ENCODE measurements at places on chromosomes 7 and 10. TPM values are rescaled to one million over a fixed set of nuclear protein-coding genes. Genes with fewer than 3 reads are reported as not detected.

- no peak for DNase-seq
Measured at GRCh38 chr7:141557360-141557759, 6.2 kb downstream of the AGK start.

DNA sequence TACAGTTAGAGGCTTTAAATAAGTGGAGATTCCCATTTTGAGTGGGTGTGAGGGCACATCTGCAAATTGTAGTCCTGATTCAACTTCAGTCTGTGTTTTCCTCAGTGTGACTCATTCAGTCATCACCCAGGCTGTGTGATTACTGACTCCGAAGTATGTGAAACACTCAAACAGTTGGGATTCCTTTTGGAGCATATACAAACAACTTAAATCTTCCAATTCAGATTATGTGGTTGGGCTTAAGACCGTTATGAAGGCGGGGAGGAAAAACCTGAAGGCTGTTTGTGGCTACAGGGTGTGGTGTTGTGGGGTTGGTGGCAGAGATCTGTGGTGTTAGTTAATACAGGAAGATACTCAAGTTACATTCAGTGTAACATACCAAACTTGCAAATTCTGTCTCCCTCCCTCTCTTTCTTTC is 259.7 kb upstream of the FERD3L start:
- no peak for DNase-seq

- DNase-seq = no peak
Measured at GRCh38 chr7:16634271-16634738, 11.2 kb downstream of the ANKMY2 start.

- peak; percentile 84 for DNase-seq
Measured at GRCh38 chr7:27113991-27114769, 11.7 kb upstream of the HOXA2 start.

Gene C7orf57
- not detected for total RNA-seq

Gene TACR2
- total RNA-seq = 2.2 TPM

DNA sequence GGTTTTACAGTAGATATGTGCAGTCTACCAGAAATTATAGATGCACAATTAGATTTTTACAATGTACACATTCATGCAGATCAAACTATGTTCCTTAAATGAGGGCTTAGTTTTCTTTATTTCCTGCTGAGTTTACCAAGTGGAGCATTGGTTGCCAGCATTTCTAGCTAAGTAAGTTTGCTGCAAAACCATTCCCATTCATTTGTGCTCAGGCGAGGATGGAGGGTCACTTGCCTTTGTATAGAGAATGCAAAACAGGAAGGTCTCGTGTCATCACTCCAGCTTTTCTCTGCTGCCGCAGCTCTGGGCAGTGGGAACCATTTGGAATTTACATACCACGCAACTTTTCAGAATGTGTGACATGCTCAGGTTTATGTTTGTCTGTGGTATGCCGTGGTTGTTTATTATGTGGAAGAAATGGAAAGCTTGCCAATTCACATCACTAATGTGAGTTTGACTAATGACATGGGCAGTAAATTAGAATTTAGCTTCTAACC is 198.6 kb downstream of the TRIL start:
- DNase-seq = no peak

- no peak for DNase-seq
Measured at GRCh38 chr7:25619381-25619780, 391.1 kb upstream of the NPVF start.

- DNase-seq = no peak
Measured at GRCh38 chr7:90701021-90701420, 104.9 kb downstream of the CDK14 start.

Gene CYP2C19
- total RNA-seq = not detected

GRCh38 chr7:129569811-129570215 is 41.7 kb upstream of the NRF1 start:
- DNase-seq = peak; percentile 82

DNA sequence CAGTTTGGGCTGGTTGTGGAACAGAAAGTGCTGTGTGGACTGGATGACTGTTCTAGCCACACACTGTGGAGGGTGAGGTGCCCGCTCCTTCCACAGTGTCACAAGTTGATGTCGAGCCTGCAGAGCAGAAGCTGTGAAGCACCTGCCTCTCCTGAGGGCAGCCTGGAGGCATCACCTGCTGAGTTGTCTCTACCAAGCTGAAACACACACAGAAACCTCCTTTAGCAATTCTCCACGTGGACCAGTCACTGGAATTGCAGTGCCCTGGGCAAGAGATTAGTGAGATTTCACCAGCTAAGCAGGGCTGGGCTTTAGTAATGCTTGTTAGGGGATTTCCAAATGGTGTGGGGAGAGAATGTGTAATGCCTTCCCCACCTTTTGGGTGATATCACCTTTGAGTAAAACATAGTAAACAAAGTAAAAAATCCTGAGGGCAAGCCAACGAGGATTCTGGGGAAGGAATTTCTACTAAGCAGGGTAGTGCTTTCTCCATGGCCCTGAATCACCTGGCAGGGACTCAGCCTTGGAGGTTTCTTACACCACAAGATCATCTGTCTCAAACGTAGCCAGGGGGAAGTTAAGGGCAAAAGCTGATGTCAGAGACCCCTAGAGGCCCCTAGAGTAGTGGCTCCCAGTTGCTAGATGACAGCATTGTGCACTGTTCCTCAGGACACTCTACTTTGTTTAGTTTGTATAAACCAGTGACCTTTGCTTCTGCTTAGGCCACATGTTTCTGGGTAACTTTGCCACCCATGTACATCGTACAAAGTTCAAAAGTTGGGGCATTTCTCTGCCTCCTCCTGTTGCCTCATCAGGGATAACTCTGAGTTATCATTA is 233.1 kb upstream of the IGFBP3 start:
- DNase-seq = peak; percentile 22

GRCh38 chr7:157540020-157540419 is 203.2 kb downstream of the DNAJB6 start:
- DNase-seq = no peak

Gene CUTC
- total RNA-seq = 8.1 TPM

DNA sequence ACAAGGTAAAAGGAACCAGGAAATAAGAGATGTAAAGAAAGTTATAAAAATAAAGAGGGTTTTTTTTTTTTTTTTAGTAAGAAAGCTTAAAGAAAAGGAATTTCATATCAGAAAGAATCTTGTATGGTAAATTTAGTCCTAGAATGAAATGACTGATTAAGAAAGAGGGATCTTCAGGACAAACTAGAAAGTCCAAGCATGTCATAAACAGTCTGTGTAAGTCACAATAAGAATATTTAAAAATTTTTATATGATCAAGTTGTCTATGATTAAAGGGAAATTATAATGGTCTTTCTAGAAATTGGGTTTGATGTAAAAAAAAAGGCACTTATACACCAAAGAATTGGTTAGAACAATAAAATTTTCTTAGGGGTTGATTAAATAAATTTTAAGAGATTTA is 289.5 kb downstream of the XPNPEP1 start:
- DNase-seq = no peak

Gene FAM131B
- total RNA-seq = 17.6 TPM

GRCh38 chr7:2195400-2196246 is 37.1 kb downstream of the MAD1L1 start:
- no peak for DNase-seq

- peak; percentile 70 for DNase-seq
Measured at GRCh38 chr7:101688183-101688831, 59.2 kb upstream of the MYL10 start.

Gene CTNNA3
- total RNA-seq = not detected

- DNase-seq = no peak
Measured at GRCh38 chr10:118036281-118036875, 10.4 kb downstream of the RAB11FIP2 start.

DNA sequence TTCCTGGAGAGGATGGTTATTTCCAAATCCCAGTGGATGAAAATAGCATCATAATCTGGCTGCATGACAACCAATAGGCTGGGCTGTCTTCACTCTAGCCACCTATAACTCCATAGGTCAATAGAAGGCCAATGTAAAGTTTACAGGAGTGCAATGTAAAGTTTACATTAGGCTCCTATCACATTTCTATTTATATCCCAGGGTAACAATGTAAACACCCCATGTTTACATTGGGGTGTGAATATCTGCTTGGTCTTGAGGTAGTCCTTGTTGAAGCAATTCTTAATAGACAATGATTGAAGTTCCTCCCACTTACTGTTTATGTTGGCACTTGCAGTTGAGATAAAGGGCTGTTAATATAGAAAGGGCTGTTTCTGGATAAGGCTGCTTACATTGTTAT is 21.5 kb downstream of the CH25H start:
- DNase-seq = peak; percentile 25

DNA sequence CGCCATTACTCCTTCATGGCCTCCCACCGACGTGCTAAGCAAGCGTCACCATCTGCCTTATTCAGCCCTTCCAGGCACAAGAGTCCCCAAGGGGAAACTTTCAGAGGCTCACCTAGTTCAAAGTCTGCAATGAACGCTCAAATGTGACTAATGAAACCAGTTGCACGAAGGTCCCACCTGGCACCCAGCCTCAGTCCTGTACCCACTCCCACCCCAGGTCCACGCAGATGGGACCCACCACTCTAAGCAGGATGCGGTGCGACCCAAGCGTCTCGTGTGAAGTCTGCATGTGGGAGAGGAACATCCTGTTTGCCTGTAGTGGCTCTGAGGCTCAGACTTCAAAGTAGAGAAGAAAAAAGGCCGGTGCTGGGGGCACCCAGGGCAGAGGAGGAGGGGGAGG is 40.3 kb downstream of the RGS10 start:
- no peak for DNase-seq

Gene SRI
- total RNA-seq = 119 TPM

All from HT-29 (cell line).